ENCODE measurements at places on chromosomes 3 and 15.

GRCh38 chr3:66428733-66429132 is 72.1 kb downstream of the LRIG1 start:
- DNase-seq: peak; percentile 98

DNA sequence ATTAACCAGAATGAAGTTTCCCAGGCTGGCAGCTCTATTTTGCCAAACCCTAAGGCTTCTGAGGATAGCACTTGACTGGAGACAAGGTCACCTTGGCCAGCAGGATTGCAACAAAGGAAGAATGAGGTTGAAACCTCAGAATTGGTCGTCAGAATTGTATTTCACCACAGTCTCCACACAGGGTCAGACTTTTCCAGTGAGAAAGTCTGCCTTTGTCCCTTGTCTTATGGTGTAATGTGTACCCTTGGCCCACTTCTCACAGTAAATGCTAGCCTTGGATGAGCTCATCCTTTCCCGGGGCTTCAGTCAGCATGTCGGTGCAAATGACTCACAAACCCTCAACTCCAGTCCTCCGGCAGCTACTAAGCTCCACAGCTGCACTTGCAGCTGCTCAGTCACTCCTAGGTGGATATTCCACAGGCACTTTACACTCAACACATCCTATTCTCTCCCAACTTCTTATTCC is 19.7 kb downstream of the SSR3 start:
- peak; percentile 96 for DNase-seq

DNA sequence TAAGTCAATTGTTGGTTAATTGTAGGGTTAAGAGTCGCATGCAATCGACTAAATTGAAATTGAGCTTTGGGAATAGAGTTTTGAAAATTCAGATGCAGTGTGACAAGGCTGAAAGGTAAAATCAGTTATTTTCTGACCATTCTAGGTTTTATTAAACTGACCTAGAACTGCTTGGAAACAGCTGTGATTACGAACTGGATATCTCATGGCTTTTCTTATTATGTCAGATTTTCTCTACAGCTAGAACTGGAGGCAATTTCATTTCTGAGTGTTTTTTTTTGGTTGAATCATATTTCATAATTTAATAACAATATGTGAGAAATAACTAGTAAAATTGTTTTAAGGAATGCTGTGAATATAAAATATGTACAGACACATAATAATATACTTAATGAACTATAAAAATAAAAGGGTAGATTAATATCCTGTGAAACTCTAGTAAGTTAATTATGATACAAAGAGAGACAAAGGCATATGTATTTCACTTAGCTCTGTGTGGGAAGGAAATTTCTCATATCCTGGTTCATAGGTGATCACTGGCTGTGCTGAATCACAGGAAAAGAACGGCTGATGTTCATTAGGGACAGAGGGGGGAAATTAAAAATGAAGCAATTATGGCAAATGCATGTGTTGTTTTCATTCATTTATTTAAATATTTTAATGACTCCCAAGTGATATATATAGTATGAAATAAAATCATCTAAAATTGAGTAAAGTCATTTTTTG is 403.2 kb downstream of the ZIC1 start:
- DNase-seq: no peak

DNA sequence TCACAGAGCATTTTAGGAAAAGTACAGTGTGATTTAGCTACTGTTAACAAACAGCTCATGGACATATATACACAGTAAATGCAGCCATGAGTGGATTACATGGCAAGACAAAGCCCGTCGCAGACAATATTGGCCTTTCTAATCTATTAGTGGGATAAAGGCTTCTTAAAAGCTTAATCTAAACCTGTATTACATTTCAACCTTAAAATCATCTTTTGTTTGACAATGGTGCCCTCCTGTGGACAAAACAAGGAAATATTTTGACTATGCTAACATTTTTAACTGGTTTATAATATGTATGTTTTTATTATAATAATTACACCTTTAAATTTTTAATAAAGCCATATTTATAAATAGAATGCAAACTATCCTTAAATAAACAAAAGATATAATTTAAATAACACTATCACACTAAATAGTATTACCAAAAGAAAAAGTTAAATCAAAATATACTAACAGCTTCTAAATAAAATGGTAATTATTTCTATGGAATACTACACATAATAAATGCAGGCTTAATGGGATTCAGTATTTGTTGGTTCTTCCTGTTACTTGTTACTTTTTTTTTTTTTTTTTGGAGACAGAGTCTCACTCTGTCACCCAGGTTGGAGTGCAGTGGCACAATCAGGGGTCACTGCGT is 38.6 kb downstream of the TAFA4 start:
- peak; percentile 65 for DNase-seq

DNA sequence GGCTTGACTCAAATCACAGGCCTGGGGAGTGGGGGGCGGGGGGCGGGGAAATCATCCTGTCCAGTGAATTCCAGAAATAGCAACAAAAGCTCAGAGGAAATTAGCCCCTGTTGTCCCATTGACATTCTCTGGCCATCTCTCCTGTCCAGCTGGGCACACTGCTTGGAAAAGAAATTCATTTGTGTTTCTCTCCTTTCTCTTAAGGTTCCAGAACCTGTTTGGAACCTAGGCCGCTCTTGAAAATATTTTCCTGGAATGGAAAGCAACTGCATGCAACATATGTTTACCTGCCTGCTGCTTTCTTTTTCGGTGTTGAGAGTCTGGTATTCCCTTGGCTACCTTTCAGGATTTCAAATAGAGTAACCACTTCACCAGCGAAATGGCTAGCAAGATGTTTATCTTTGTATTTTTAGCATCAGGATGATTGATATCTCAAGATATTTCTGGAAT is 169.0 kb downstream of the GHSR start:
- DNase-seq: no peak

DNA sequence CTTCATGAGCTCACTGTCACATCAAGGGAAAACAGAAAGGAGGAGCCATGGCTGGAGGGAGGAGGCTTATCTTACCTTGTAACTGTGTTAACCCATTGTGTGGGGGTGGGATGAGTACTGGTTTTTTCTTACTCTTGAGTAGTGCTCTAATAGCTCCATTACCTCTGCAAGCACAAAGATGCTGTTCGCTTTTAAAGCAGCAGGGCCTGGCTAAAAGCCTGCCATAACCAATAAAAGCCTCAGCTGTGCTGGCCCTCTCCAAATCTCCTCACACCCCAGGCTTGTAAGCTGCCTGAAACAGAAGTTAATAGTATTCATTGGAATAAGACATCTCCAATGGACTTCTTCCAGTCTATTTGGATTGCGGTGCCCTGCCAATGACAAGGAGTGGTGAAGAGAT is 544.1 kb downstream of the TUSC7 start:
- no peak for DNase-seq
